ENCODE measurements at places on chromosomes 3 and 15.
A peak's percentile ranks its signal among the peaks of the same experiment; 100 is the strongest.

DNA sequence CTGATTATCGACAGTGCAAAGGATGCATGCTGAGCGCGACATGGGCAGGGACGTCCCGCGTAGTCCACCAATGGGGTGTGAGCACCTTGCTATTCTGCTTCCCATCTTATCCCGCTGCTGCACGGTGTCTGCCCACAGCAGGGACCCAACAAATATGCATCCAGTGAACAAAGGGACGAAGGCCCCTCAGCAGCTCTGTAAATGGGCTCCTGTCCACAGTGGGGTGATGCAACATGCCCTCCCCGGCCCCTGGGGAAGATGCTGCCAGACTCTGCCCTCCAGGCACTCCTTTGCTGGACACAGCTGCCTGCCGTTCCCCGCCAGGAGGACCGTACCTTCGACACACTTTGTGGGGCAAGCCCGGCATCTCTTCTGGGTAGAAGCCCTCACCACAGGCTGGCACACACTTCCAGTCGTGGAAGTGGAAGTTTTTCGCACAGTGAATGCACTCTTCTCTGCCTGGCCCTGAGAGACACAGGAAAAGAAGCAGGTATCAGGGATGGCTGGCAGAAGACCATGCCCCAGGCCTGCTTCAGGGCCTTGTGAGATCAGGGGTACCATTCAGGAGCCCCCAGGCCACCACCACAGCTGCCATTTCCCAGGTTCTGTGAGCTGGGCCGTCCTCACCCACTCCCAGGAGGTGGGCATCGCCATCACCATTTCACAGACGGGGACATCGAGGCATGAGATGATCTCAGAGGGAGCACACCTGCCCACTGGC lies 18.2 kb upstream of the SNRPA1 start:
- DNase-seq = no peak

- no peak for DNase-seq
Measured at GRCh38 chr3:120820748-120821147, 78.2 kb downstream of the GTF2E1 start.

DNA sequence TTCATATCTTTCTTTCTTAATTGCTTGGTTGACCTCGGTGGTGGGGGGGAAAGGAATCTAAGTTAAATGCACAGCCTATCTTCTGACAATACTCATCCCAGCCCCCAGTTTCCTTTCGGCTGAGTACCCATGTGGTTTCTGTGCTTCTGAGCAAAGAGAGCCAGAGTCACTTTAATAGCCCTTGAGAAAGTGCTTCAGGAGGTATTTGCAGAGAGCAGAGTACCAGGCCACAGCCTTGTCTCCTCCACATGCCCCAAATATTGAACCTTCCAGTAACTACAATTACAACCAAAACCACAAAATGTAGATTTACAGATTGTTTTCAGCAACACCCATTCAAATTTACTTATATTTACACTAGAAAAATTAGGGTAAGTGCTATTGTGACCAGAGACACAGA lies 647.4 kb downstream of the NR2F2 start:
- no peak for DNase-seq

- DNase-seq = no peak
Measured at GRCh38 chr15:70770863-70771262, 7.5 kb upstream of the UACA start.

DNA sequence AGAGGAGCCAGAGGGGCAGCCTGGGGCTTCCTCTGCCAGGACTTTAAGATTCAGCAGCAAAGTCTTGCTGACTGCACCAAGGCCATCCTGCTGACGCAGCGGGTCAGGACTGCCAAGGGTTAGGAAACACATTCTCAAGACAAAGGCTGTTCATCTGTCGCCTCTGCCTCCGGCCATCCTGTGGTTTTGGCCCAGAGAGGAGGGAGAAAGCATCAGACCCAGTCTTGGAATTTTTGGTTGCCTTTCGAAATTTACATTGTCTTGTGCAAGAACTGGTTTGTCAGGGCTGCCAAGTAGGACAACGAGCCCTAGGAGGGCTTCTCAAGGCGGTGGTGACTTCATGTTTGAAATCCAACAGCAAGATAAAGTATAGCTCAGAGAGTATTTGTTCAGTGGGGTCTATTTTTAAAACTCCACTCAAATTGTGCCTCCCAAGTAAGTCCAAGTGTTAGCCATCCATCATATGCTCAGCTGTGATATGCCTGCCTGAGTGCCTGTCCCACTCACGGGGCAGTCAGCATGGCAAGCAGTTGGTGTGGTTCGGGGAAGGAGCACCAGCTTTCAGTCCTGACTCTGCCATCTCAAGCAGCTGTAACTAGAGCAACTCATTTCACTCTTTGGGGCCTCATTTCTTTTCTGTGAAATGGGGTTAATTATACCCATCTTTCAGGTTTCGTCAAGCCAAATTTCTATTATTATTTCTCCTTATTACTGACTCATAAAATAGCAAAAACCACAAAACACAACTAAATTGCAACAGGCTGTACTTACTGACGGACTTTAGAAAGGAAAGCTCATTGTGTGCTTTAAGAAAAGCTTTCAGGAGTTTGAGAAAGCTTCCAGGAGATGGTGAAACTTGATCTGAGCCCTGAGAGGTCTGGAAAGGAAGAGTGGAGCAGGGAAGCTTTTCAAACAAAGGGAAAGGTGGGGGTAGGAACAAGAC lies 42.4 kb upstream of the RHO start:
- DNase-seq = no peak

GRCh38 chr3:114214542-114215341 lies 22.6 kb downstream of the ZNF80 start:
- DNase-seq = peak; percentile 85

GRCh38 chr3:27281671-27282150 lies 87.5 kb downstream of the NEK10 start:
- DNase-seq = no peak

DNA sequence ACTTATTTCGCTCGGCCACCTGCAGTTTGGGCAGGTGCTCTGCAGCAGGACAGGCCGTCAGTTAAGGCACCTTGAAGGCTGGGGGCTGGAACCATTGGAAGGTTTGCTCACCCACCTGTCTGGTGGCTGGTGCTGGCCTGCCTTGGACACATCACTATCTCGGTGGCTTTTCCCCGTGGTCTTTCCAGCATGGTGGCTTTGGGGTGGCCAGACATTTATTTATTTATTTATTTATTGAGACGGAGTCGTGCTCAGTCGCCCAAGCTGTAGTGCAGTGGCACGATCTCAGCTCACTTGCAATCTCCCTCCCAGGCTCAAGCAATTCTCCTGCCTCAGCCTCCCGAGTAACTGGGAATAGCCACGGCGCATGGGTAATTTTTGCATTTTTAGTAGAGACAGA lies 11.7 kb downstream of the ISG20 start:
- DNase-seq = no peak

- no peak for DNase-seq
Measured at GRCh38 chr15:88708655-88709054, 69.8 kb downstream of the ISG20 start.

DNA sequence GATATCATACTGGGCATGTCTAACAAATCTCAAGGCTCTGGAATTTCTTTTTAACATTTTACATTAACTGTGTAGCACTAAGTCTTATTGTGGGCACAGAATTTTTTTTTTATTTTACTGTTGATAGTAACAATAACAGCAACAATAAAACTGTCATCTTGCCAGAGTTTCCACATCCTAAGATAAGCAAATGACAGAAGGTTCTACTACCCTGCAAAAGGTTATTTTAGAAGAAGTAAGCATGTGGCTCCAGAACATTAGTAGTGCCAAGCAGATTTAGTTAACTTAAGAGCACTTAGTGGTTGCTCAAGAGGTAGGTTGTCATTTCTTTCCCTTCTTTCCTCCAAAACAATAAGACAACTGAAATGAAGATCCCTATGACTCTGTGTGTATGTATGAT lies 743.0 kb upstream of the CBLB start:
- DNase-seq = no peak

DNA sequence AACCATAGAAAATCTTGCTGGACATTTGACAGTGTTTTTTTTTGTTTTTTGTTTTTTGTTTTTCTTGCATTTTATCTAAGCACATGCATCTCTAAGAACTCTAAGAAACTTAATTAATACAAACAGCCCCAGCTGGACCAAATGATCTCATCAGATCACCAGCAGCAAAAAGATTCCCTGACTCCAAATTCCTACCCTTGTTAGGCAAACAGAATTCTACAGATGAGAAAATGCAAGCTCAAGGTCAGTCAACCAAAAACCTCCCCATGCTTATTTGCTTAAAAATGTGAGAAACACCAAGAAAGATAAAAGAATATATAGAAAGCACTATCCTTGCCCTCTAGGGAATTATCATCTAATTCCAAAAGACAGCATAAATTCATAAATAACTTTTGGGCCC lies 65.4 kb downstream of the FOXP1 start:
- no peak for DNase-seq

All from CD4-positive, alpha-beta T cell treated with Interleukin-10 for 1 hour (primary cell).